ENCODE measurements at places on chromosomes 7 and 10.

DNA sequence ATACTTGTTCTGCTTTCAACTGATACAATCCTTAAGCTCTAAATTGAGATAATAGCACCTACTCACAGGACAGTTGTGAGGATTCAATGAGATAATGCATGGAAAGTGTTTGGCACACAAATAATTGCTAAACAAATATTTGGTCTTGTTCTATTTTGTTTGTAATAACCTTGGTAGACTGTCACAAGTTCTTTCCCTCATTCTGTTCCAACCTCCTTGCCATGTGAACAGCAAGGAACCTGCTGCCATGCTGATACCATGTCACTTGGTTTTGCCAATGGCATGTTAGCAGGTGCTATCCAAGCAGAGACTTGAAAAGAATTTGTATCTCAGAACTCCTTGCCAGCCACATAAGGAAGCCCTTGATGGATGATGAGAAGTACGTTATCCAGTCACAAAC is 24.8 kb upstream of the TECTB start:
- DNase-seq: no peak

GRCh38 chr10:6600224-6600987 is 20.3 kb upstream of the PRKCQ start:
- DNase-seq: no peak

DNA sequence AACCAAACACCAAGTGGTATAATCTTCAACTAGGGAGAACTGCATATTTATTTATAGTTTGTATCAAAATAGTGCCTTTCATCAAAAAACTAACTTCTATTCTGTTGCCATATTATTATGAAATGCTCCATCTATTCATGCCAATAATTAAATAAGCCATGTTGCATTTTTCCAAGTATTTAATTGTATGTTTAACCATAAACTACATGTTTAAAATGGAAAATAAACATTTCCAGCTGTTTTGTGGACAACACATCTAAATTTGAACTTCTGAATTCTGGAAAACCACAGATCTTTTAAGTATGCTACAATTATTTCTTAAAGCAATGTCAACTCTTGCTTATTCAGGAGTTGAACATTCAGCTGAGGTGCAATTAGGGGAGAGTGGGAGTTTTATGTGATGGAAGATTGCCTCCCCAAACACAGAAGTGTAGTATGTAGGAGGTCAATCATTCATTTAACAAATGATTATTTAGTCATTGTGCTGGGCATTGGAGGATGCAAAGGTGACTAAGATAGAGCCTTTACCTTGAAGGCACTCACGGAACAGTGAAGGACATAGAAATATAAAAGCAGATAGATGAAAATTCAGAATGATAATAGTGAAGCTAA is 80.7 kb upstream of the PPP1R3C start:
- no peak for DNase-seq

- DNase-seq: no peak
Observed at GRCh38 chr7:149415391-149416071, 45.3 kb downstream of the ZNF777 start.

DNA sequence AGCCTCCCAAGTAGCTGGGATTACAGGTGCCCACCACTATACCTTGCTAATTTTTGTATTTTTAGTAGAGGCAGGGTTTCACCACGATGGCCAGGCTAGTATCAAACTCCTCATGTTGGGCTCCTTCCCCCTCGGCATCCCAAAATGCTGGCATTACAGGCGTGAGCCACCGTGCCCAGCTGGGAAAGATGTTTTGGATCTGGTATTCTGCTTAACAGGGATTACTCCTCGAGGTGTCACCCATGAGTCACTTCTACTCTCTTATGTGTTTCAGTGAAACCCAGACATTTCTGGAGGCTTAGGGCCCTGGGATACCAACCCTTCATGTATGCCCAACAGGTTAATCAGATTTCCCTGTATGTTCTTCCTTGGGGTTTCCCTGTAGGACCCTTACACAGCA is 11.8 kb upstream of the OPN4 start:
- DNase-seq: no peak

All from NCI-H524 treated with DMSO at 0.1 percent for 48 hours (cell line).